ENCODE measurements at places on chromosomes 7 and 10.

GRCh38 chr7:47474937-47475879, 106.7 kb downstream of the TNS3 start:
- peaks cover 46% of the 10 kb centered on the region for H3K4me1 ChIP-seq
- H3K27me3 ChIP-seq: peaks cover 51% of the 10 kb centered on the region
- no peak overlapping the region for H3K27ac ChIP-seq
- H3K36me3 ChIP-seq: no peaks in the 10 kb centered on the region
- H3K4me3 ChIP-seq: no peak overlapping the region

DNA sequence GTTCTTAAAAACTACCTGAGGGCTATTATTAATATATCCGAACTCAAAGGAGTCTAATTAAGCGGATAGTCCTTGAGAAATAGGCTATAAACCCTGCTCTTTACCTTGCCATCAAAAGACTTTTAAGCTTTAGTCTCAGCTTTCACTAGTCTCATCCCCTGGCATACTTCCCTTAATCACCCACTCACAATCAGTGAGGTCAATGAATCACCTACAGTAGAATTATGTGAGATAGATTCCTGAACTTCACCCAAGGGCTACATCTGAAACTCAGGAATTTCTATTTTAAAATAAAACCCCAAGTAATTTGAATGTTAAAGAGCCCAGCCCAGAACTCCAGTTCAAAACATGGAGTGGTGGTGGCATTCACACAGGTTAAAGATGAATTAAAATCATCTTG, 108.7 kb downstream of the ETV1 start:
- 0 out of 2 replicates have a peak, but pooled peaks cover 3% of the 10 kb centered on the region for H3K4me1 ChIP-seq
- H3K36me3 ChIP-seq: no peaks in the 10 kb centered on the region
- H3K4me3 ChIP-seq: no peak overlapping the region
- H3K27me3 ChIP-seq: no peaks in the 10 kb centered on the region

- peaks cover 7% of the 10 kb centered on the region for H3K4me1 ChIP-seq
- no peak overlapping the region for H3K27ac ChIP-seq
- no peaks in the 10 kb centered on the region for H3K27me3 ChIP-seq
- no peak for DNase-seq
- no peak overlapping the region for H3K4me3 ChIP-seq
Observed at GRCh38 chr10:98921316-98921715, 314.3 kb downstream of the HPSE2 start.

- no peak overlapping the region for H3K4me3 ChIP-seq
- no peak overlapping the region for H3K27ac ChIP-seq
- no peaks in the 10 kb centered on the region for H3K36me3 ChIP-seq
- no peak for DNase-seq
Observed at GRCh38 chr7:46802479-46802878, 779.4 kb downstream of the TNS3 start.

GRCh38 chr7:47937065-47937687, 11.1 kb downstream of the PKD1L1 start:
- H3K27ac ChIP-seq: peak overlapping the region; percentile 33
- no peaks in the 10 kb centered on the region for H3K27me3 ChIP-seq
- H3K4me3 ChIP-seq: no peak overlapping the region

GRCh38 chr7:7496311-7496710, 39.4 kb downstream of the COL28A1 start:
- no peaks in the 10 kb centered on the region for H3K27me3 ChIP-seq
- no peaks in the 10 kb centered on the region for H3K36me3 ChIP-seq
- no peaks in the 10 kb centered on the region for H3K4me1 ChIP-seq
- no peak overlapping the region for H3K27ac ChIP-seq

GRCh38 chr10:132465193-132465888, 68.3 kb downstream of the PWWP2B start:
- peak; percentile 60 for DNase-seq
- no peak overlapping the region for H3K4me3 ChIP-seq
- no peaks in the 10 kb centered on the region for H3K36me3 ChIP-seq
- no peaks in the 10 kb centered on the region for H3K27me3 ChIP-seq
- H3K4me1 ChIP-seq: peaks cover 5% of the 10 kb centered on the region

GRCh38 chr10:35462491-35462934, 126.2 kb downstream of the CCNY start:
- H3K4me1 ChIP-seq: peaks cover 43% of the 10 kb centered on the region
- H3K4me3 ChIP-seq: no peak overlapping the region
- H3K27me3 ChIP-seq: no peaks in the 10 kb centered on the region
- no peak overlapping the region for H3K27ac ChIP-seq
- DNase-seq: no peak

- H3K4me1 ChIP-seq: peaks cover 7% of the 10 kb centered on the region
- peaks cover 84% of the 10 kb centered on the region for H3K27me3 ChIP-seq
- H3K4me3 ChIP-seq: no peak overlapping the region
- no peaks in the 10 kb centered on the region for H3K36me3 ChIP-seq
- H3K27ac ChIP-seq: no peak overlapping the region
Observed at GRCh38 chr10:61821153-61821552, 80.3 kb upstream of the ARID5B start.

GRCh38 chr10:68086011-68086410, 10.9 kb upstream of the HERC4 start:
- DNase-seq: no peak
- H3K4me1 ChIP-seq: peaks cover 30% of the 10 kb centered on the region
- H3K4me3 ChIP-seq: no peak overlapping the region

GRCh38 chr10:71842856-71843686, 8.0 kb downstream of the PSAP start:
- peaks cover 2% of the 10 kb centered on the region for H3K36me3 ChIP-seq
- no peak for DNase-seq
- H3K4me3 ChIP-seq: no peak overlapping the region
- H3K4me1 ChIP-seq: peaks cover 53% of the 10 kb centered on the region

- no peaks in the 10 kb centered on the region for H3K27me3 ChIP-seq
- no peak overlapping the region for H3K4me3 ChIP-seq
- H3K36me3 ChIP-seq: peaks cover 9% of the 10 kb centered on the region
Observed at GRCh38 chr7:47228386-47229014, 353.4 kb downstream of the TNS3 start.

GRCh38 chr7:70472601-70473237, 659.2 kb upstream of the GALNT17 start:
- H3K27ac ChIP-seq: no peak overlapping the region
- no peak overlapping the region for H3K4me3 ChIP-seq
- DNase-seq: no peak
- H3K4me1 ChIP-seq: 0 out of 2 replicates have a peak, but pooled peaks cover 2% of the 10 kb centered on the region
- no peaks in the 10 kb centered on the region for H3K36me3 ChIP-seq

- DNase-seq: no peak
- H3K4me3 ChIP-seq: no peak overlapping the region
- H3K4me1 ChIP-seq: peaks cover 12% of the 10 kb centered on the region
- H3K27me3 ChIP-seq: no peaks in the 10 kb centered on the region
Observed at GRCh38 chr7:17741426-17741825, 198.9 kb downstream of the SNX13 start.

- H3K27ac ChIP-seq: no peak overlapping the region
- no peak overlapping the region for H3K4me3 ChIP-seq
- no peaks in the 10 kb centered on the region for H3K4me1 ChIP-seq
- peaks cover 4% of the 10 kb centered on the region for H3K27me3 ChIP-seq
- no peak for DNase-seq
Observed at GRCh38 chr7:27324246-27324645, 81.6 kb downstream of the EVX1 start.

- H3K27ac ChIP-seq: peak overlapping the region; percentile 44
- H3K4me3 ChIP-seq: 0 out of 2 replicates have a peak overlapping the region, but pooled peaks have one; percentile 19
- peaks cover 59% of the 10 kb centered on the region for H3K4me1 ChIP-seq
Observed at GRCh38 chr10:21807180-21807579, 196.3 kb downstream of the DNAJC1 start.

DNA sequence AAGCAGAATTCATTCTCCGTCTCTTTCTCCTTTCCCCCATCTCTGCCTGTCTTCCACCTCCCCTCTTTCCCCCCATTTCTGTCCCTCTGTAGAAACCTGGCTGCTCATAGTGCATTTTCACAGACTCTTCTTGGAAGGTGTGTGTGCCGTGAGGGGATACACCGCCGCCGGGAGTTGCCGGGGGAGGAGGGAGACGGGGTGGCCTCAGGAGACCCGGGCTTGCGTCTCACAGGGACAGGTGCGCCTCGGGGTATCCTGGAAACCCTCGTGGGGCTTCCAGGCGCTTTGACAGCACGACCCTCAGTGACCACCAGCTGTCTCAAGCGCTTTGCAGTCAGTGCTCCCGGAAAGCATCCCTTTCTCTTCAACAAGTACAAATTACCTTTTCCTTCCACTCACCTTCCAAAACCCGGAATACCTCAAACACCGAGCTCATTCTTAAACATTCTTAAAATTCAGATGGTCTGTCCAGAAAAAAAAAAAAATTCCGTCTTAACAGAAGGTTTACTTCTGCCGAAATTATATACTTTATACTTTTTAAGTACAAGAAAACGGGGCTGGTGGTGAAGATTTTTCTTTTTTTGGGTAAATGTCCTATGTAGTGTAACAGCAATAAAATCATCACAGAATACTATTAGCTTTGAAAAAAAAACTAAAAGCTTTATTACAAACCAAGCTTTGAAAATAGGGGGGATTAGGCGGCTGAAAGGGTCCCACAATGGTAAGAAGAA, 8.2 kb downstream of the EMX2 start:
- H3K27me3 ChIP-seq: peaks cover 100% of the 10 kb centered on the region
- no peak overlapping the region for H3K4me3 ChIP-seq
- H3K4me1 ChIP-seq: peaks cover 60% of the 10 kb centered on the region
- H3K27ac ChIP-seq: no peak overlapping the region
- DNase-seq: no peak
- no peaks in the 10 kb centered on the region for H3K36me3 ChIP-seq

DNA sequence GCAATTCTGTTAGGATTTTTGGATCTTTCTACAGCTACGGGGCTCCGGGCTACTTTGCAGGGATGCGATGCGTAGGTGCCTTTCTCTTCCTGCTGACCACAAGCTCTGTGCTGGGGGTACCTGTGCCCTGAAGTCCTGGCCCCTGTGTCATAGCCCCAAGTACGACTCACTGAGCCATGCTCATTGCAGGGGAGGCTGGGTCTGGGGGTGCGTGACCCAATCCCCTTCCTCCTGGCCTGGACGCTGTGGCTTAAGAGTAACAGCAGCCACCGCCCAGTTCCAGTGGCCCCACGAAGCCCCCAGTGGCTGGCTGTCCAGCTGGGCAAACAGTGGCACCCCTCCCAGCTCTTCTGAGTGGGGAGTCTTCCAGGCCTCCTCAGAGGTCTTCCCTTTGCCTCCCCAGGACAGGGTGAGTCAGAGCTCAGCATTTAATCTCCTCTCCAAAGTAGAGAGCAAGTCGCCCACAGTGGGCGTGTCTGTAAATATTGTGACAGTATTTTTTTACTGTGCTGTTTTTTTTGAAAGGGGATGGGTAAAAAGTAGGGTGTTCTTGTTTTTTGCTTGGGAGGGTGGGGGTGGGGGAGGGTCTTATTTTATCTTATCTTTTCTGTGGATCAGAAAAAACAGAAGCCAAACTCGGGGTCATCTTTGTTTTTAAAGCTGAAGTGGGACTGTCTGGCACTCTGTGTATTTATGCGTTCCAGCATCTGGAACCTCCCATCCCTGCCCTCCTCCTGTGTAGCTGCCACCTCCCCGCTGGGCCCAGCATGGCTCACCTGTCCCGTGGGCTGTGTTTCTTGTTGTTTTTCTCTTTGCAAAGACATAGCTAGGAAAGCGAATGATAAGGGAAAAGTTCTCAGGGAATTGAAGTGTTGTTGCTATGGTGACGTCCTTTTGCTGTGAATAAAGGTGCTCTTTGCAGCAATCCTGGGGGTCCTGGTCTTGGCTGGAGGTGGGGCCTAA, 8.2 kb downstream of the LFNG start:
- no peak overlapping the region for H3K4me3 ChIP-seq
- no peak for DNase-seq
- H3K36me3 ChIP-seq: peaks cover 5% of the 10 kb centered on the region

DNA sequence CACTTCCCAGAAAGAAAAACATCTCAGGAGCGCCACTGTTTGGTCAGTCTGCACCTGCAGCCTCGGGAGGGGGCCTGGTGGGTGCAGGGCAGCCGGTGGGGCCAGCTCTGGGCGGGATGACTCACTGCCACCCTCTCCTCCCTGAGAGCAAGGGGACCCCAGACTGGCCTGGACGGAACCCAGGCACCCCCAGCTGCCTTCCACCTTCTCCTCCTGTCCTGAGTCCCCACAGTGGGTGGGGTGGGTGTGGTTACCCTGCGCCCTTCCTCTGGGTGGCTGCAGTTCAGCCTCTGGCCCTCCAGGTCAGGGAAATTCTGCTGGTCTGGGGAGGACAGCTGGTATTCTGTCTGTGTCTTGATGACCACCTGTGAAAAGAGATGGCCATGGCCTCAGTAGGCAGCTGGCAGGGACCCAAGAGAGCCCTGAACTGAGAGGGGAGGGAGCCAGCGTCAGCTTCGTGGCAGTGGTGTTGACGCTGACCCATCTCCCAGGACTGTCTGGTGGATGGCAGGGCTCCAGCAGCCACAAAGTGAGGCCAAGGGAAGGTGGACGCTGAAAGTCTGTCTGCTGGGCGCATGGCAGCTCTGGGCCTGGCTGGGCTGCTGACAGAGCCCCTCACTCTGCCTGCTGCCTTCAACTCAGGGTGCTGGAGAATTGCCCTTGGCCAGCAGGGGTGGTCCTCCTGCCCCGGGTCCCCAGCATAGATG, 8.9 kb downstream of the CALY start:
- no peak for DNase-seq
- peaks cover 79% of the 10 kb centered on the region for H3K27me3 ChIP-seq
- H3K27ac ChIP-seq: no peak overlapping the region
- H3K36me3 ChIP-seq: no peaks in the 10 kb centered on the region
- H3K4me3 ChIP-seq: no peak overlapping the region

DNA sequence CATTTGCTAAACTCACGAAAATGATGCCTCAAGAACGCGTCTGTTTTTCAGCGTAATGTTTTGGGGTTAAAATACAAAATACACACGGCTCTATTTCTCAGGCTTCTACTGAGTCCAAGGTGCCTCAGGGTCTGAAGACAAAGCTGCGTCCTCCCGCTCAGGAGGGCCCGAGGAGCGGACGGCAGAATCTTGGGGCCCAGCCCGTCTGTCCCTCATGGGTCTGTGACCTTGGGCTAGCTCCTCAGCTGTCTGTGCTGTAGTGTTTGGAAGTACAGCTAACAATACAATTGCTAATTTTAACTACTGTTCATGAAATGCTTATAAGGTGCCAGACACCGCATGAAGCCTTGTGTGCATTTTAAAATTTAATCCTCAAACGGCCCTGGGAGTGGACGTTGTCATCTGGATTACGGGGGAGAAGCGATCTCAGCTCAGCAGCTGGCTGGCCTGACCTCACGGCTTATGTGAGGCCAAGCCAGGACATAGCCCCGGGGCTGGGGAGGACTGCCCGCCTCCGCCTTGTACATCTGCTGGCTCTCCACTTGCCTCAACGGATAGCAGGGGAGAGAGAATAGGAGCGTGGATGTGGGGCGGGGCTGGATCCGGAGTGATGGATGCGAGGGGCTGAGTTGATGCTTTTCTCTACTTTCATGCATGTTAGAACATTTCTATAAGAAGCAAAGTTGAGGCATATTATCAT, 357.4 kb downstream of the GLRX3 start:
- no peak for DNase-seq
- peaks cover 77% of the 10 kb centered on the region for H3K36me3 ChIP-seq
- H3K4me1 ChIP-seq: no peaks in the 10 kb centered on the region
- no peak overlapping the region for H3K4me3 ChIP-seq

GRCh38 chr10:97861924-97862323, 12.3 kb downstream of the GOLGA7B start:
- no peaks in the 10 kb centered on the region for H3K27me3 ChIP-seq
- H3K36me3 ChIP-seq: no peaks in the 10 kb centered on the region
- no peak overlapping the region for H3K27ac ChIP-seq
- DNase-seq: peak; percentile 50
- H3K4me3 ChIP-seq: no peak overlapping the region
